ENCODE measurements at places on chromosomes 12 and 14.

DNA sequence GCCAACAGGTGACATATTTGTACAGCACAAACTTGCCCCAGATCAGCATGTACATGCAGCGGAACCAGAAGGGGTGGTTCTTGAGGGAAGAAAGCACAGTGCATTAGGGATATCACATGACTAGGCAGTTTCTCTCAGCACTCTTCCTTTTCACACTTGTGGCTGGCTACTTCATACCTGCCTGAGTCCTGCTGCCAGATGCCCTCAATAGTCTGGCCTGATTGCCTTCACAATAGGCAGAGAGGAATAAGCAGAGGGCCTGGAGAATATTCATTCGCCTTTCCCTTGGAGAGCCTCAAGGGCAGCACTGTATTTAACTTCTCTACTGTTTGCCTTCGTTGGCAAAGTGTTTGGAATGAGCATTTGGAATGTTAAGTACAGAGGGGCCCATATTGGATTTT, 7.9 kb downstream of the EMG1 start:
- no peak for DNase-seq

- no peak for DNase-seq
These were observed 41.7 kb downstream of the TSPAN19 start for GRCh38 chr12:84994426-84994825.

GRCh38 chr12:62834971-62835547, 99.9 kb downstream of the PPM1H start:
- peak; percentile 99 for DNase-seq

DNA sequence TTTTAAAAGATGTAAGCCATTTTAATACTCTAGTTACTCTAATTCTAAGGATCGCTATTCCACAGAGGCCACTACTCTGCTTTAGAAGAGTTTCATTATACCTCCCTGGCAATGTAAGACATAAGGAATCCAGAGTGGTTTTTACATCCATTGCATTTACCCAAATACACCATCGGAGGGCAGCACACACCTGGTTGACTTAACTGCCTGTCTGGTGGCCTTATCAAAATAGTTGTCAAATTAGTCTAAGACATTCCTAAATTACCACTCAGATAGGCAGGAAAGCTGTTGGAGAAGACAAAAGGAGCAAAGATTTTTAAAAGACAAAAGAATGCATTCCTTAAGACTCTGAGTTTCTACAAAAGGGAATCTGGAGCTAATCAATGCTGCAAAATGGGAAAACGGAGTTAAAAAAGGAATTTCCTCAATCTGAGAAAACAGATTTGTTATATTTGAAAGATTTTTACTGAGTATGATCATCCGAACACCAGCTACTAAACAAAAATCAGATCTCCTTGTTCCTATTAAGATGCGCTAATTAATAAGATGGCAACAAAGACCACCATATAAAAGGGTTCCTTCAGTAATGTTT, 33.8 kb upstream of the FGD4 start:
- DNase-seq, result peak; percentile 74

DNA sequence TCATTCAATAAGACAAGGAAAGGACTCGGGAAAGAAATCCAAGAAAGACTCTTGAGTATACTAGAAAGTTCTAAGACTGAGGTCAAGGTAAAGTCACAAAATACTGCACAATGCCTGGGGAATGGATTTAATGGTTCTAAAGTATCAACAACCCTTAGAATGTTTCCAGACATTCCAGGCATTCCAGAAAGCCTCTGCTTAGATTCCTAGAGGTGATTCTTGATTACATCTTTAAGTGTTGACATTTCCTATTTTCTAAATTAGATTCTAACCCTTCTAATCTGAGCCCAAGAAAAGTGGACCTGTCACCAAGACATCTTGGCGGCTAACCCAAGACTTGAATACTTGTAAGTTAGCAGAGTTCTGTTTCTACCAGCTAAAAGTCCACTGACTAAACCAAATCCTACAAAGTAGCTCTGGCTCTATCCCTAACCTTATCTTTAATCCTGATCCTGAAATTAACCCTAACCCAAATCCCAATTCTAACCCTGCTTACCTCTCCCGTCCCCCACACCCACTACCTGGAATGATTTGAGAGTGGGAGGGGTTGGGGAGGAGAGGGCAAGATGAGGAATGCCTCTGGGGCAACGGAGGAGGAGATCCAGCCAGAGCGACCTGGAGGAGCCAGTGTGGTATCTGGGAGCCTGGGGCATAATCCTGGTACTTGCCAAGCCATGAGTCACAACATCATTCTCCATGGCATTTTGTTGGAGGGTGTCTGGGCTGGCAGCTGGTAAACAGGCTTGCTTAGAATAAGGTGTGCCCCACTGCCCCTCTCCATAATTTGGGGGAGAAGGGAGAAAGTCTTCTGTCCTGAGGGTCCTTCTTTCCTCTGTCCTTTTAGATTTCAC, 93.4 kb upstream of the HOXC13 start:
- DNase-seq, result peak; percentile 54

DNA sequence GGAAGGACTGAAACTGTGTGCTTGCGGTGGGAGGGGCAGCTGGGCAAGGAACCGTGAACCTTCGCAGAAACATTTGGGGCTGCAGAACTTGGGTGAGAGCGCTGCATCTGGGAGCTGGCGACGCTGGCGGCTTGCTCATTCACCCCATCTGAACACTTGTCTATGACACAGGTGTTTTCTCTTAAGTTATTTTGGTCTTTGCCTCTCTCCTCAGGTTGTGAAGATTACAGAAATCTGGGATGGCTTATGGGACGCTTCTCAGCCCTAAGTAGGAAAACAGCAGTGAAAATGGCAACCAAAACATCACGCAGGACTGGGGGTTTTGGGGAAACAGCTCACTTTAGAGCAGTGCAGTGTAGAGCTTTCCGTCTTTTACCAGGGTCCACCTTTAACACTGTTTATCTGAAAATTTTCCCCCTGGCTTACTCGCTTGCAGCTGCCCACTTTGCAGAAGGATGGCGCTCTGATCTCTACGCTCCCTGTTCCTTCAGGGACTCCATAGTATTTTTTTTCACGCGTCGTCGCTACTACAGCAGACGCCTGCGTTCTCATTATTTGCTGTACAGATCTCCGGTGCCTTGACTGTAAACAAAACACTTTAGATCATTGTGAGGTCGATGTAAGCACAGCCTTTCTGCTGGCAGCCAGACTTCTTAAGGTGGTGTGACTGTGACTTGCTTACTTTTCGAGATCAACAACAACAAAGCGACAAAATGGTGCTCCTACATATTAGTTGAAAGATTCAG, 2.7 kb upstream of the CDKN1B start:
- DNase-seq, result peak; percentile 33

DNA sequence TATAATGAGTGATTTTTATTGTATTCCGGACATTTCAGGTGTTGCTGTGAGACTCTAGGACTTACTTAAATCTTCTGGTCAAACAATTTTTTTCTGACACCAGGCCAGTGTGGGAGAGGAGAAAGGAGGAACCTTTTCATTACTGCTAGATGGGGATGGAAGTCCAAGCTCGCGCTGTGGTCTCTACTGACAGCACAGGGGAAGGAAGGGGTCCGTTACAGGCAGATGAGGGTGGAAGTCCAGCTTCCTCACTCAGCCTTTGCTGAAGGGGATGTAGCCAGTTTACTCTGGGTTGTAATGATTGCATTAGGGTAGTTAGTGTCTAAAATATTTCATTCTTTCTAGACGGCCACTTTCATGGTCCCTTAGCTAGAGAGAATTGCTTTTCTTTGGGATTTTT, 26.3 kb upstream of the ST8SIA1 start:
- DNase-seq, result no peak

- DNase-seq, result peak; percentile 45
These were observed at the start of gene HPD for GRCh38 chr12:121858662-121859572. Gene HPD (minus strand): TSS chr12:121858859. CDS start chr12:121858823, 36 bp downstream.

GRCh38 chr12:79438480-79439174, 252.1 kb downstream of the PAWR start:
- DNase-seq, result no peak

DNA sequence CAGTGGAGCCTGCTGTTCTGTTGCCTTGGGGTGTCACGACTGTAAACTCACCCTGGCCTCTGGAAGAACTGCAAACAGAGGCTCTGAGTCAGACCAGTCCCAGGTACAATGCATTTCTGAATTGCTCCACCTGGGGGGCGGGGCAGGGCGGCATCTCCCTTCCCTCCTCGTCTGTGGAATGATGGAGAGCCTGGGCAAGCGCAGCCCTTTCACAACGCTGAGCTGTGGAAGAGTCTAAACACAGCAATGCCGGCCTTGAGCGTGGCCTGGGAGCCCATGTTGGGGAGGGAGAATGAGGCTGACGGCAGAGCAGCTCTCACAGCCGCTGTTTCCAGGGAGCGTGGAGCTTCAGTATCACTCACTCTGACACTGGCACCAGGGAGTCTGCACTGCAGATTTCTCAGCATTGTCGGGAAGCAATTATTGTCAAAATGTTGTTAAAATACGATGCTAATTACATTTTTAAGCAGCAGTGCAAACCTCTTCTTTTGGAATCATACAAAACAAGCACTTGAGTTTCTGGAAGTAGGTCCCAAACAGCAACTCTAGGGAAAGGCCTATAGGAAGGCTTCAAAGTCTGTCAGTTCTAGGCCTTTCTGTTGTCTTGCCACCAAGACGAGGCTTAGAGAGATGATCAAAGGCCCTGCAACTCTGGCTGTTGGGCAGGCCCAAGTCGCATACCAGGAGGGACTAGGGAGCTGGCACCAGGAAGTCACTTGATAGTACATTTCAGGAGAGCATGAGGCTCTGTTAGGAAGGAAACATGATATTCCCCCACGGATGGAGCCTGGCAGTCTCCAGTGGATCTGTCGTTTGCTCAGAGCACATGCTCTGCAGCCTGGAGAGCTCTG, 244.0 kb upstream of the FKBP4 start:
- no peak for DNase-seq

DNA sequence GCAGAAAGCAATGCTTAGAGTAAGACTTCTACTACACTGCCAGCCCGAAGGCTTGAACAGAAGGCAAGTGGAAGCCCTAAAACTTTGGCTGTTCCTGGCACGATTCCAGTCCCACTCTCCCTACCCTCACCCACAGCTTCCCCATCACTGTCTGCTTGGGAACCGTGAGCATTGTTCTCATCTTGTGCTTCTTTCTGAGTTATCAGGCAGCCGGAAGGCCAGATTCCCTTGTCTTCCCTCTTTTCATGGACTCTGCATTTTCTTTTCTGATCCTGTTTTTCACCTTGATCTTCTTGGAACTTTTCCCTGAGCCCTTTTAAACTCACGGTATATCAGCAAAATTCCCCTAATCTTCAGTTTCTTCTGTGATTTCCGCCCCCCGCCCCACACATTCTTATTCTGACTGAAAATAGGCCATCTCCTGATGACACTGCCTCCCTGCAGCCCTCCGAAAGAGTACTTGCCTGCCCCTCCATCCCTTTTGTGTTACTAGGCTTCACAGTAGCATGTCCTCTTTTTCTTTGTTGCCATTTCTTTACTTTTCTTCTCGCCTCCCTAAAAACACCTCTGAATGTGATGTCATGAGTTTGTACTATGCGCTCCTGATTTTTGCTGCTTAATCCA, 29.9 kb downstream of the RCOR1 start:
- no peak for DNase-seq

DNA sequence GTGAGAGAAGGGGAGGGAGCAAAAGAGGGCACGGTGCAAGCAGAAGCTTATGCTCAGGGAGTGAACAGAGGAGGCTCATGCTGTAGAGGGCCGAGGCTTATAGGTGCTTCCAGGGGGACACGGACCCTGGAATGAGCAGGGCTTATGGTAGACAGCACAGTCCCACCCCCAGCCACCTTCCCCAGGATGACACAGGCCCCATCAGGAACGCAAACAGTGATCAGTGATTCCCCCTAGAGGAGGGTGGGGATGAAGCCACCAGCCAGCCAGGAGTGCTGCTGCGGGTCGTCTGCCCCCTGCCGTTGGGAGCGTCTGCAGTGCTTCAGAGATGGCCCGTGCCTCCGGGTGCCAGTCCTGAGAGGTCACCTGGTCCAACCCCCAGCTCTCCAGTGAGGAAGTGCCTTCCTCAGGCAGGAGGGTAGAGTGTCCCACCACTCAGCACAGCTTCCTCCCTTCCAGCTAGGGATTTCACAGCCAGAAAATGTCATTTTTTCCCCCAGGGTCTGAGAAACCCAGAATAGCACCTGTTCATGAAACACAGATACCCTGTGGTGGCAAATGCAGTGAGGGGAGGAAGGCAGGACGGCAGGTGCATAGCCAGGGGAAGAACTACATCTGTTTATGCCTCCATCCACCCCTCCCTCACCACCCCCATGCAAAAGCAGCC, 60.7 kb downstream of the SLC6A12 start:
- peak; percentile 68 for DNase-seq

DNA sequence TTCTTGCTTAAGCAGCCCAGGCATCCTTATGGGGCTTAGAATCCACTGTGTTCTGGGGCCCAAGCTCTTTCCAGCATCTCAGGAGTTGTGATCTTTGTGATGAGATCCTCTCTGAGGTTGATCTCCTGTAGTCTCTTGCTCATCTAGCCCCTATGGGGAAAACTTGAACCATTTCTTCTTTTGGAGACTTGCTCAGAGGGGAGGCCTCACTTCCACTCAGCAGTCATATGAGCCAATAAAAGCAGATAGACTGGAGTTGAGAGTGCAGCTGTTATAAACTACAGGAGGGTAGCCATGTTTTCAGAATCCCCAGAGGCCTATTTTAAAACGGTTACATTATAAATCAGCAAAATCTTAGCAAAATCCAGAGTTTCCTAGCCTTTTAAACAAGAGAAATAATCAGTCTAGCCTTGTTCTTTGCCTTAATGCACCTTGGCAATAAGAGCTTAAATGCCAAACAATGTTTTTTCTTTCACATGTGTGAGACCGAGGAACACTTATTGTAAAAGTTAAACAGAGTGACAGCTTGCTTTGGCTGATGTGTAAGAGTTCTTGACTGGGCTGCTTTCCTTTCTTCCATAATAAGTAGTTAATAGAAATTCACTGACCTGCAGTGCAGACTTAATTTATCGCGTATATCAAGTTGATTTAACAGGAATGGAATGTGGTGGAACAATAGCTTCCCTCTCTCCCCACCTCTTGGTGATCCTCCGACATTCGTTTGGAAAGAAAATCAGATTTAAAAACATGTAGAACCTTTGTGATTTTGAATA, 168.3 kb downstream of the NEDD1 start:
- peak; percentile 70 for DNase-seq

GRCh38 chr14:90678420-90678819, 137.8 kb downstream of the TTC7B start:
- no peak for DNase-seq

DNA sequence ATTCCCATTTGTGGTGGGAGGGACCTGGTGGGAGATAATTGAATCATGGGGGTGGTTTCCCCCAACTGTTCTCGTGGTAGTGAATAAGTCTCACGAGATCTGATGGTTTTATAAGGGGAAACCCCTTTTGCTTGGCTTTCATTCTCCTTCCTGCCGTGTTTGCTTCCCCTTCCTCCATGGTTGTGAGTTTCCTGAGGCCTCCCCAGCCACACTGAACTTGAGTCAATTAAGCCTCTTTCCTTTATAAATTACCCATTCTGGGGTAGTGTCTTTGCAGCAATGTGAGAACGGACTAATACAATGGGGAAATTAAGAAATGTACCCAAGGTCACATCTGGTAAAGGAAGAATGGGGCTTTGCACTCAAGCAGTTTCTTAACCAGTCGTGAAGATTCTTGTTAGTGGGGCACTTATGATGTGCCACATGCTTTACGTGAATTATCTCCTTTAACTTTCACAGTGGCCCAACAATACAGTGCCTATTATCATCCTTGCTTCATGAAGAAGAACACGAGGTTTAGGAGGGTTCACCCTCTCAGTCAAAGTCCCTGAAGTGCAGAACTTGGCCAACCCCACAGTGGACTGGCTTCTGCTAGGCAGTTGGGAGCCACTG, 234.3 kb downstream of the EFCAB11 start:
- no peak for DNase-seq

GRCh38 chr12:132559652-132560363, 50.6 kb downstream of the LRCOL1 start:
- DNase-seq, result peak; percentile 10

GRCh38 chr12:51873251-51873994, 14.5 kb upstream of the ANKRD33 start:
- no peak for DNase-seq

GRCh38 chr14:72745991-72746980, 147.6 kb downstream of the DPF3 start:
- DNase-seq, result no peak

Data from kidney glomerular epithelial cell (primary cell).